ENCODE measurements at places on chromosomes 1 and 21.

GRCh38 chr1:62234688-62235087, 40.0 kb downstream of the L1TD1 start:
- no peak for DNase-seq

- DNase-seq, result no peak
Measured at GRCh38 chr1:30885570-30886522, 22.7 kb downstream of the SDC3 start.

GRCh38 chr1:98086796-98087441, 166.1 kb upstream of the DPYD start:
- peak; percentile 31 for DNase-seq

- no peak for DNase-seq
Measured at GRCh38 chr1:66182551-66183178, 351.3 kb upstream of the SGIP1 start.

GRCh38 chr1:231390071-231390470, 32.0 kb downstream of the EGLN1 start:
- no peak for DNase-seq

- no peak for DNase-seq
Measured at GRCh38 chr1:238143038-238143437, 252.3 kb upstream of the ZP4 start.

DNA sequence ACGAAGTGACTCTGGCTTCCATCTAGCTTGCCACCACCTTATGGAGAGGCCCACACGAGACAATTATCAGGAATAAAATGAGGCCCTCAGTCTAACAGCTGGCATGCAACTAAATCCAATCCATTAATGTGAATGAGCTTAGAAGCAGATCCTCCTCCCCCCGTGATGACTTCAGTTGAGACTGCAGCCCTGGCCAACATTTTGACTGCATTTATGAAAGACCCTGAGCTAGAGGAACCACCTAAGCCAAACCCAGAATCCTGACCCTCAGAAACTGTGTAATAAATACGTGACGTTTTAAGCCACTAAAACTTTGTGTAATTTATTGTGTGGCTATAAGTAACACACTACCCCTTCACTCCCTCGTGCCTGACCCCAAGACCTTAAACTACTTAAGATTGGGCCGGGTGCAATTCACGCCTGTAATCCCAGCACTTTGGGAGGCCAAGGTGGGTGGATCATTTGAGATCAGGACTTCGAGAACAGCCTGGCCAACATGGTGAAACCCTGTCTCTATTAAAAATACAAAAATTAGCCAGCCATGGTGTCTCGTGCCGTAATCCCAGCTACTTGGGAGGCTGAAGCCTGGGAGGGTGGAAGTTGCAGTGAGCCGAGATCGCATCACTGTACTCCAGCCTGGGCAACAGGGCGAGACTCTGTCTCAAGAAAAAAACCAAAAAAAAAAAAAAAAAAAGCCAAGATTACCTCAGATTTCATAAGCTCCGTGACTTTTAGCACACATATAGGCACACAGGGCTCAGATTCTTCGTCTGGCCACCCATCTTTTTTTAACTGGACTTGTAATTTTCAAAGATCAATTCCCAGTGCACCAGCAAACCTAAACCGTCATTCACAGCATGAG, 72.5 kb downstream of the ENAH start:
- no peak for DNase-seq

- DNase-seq, result no peak
Measured at GRCh38 chr1:230431527-230431926, 5.4 kb upstream of the PGBD5 start.

DNA sequence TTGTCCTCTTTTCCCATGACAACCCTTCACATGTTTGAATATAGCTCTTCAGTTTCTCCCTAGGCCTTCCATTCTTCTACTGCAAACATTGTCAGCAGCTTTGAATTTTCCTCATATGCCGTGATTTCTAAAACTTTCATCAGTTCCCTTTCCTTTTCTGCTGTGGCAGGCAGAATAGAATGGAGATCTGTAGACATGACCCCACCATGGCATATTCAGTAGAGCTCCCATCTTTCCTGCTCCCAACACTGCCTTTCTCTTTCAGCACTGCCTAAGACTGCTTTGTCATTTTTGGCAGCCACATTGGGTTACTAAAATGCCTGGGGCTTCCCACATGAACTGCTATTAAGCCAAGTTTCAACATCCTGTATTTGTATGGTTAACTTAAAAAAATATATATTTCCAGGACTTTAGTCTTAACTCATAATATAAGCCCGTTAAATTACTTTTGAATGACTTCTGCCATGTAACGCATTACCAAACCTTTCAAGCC, 60.9 kb downstream of the TBX19 start:
- no peak for DNase-seq
